ENCODE measurements at places on chromosomes 13 and 19. TPM values are rescaled to one million over a fixed set of nuclear protein-coding genes. Genes with fewer than 3 reads are reported as not detected.
A peak's percentile ranks its signal among the peaks of the same experiment; 100 is the strongest.

GRCh38 chr19:39224910-39225309, 19.9 kb downstream of the IFNL3 start:
- DNase-seq: peak; percentile 18
- H3K4me1 ChIP-seq: no peaks in the 10 kb centered on the region
- no peak overlapping the region for H3K4me3 ChIP-seq
- no peak overlapping the region for H3K27ac ChIP-seq
- no peaks in the 10 kb centered on the region for H3K27me3 ChIP-seq
- H3K36me3 ChIP-seq: no peaks in the 10 kb centered on the region

GRCh38 chr19:4264812-4265211, 14.3 kb upstream of the SHD start:
- no peak overlapping the region for H3K4me3 ChIP-seq
- H3K4me1 ChIP-seq: peaks cover 20% of the 10 kb centered on the region
- peaks cover 22% of the 10 kb centered on the region for H3K36me3 ChIP-seq
- no peaks in the 10 kb centered on the region for H3K27me3 ChIP-seq
- no peak for DNase-seq

DNA sequence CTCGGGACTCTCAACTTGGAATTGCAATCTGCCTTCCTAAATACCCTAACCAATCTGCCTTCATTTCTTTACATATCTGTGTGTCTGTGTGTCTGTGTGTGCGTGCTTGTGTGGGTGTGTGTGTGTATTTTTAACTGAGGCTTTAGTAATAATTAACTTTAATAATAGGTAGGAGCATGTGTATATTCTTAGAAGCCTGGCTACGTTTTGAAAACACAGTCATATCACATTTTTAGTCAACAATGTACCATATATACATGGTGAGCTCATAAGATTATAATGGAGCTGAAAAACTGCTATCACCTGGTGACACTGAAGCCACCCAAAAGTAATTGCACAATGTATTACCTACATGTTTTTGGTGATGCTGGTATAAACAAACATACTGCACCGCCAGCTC, 65.4 kb upstream of the ATXN8OS start:
- DNase-seq: no peak
- H3K4me3 ChIP-seq: no peak overlapping the region
- no peaks in the 10 kb centered on the region for H3K4me1 ChIP-seq
- no peak overlapping the region for H3K27ac ChIP-seq
- no peaks in the 10 kb centered on the region for H3K27me3 ChIP-seq

- peaks cover 3% of the 10 kb centered on the region for H3K27me3 ChIP-seq
- no peaks in the 10 kb centered on the region for H3K36me3 ChIP-seq
- no peak overlapping the region for H3K4me3 ChIP-seq
- H3K4me1 ChIP-seq: no peaks in the 10 kb centered on the region
- H3K27ac ChIP-seq: no peak overlapping the region
Observed at GRCh38 chr13:110379905-110380341, 72.8 kb downstream of the COL4A2 start.

DNA sequence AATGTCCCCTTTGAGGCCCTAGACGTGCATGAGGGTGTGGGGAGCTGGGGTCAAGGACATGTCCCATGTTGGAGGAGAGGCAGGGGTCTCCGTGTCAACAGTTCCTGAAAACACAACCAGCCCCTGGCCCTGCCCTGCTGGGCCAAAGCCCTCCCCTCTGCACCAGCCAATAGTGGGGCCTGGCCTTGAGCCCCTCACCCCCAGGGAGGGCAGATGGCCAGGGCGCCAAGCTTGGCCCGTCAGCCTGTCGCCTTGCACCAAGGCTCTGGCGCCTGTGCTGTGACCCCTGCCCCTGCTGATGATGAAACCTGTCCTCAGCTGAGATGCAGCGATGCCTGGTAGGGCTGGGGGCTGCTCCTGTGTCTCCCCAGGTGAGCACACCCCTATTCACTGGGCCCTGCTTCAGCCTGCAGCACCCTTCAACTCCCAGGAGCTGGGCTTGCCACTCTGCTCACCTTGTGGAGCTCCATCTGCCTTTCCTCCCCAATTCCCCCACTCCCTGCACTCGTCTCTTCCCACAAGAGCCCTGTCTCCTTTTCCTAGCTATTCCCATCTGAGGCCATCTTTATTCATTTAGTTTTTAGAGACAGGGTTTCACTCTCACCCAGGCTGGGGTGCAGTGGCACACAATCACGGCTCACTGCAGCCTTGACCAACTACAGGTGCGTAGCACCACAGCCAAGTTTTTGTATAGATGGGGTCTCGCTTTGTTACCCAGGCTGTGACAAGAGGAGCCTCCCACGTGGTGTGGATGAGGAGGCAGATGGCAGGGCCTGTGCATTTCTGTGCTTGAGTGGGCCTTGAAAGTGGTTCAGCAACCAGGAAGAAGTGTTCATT, 2.1 kb upstream of the HAMP start:
- no peaks in the 10 kb centered on the region for H3K27me3 ChIP-seq
- peaks cover 61% of the 10 kb centered on the region for H3K4me1 ChIP-seq
- H3K27ac ChIP-seq: peak overlapping the region; percentile 77
- H3K4me3 ChIP-seq: no peak overlapping the region

- H3K4me1 ChIP-seq: peaks cover 31% of the 10 kb centered on the region
- H3K4me3 ChIP-seq: peak overlapping the region; percentile 44
- peak overlapping the region; percentile 99 for H3K27ac ChIP-seq
- peaks cover 33% of the 10 kb centered on the region for H3K36me3 ChIP-seq
- DNase-seq: peak; percentile 44
Observed at GRCh38 chr19:4051175-4052101, 15.3 kb downstream of the ZBTB7A start.

DNA sequence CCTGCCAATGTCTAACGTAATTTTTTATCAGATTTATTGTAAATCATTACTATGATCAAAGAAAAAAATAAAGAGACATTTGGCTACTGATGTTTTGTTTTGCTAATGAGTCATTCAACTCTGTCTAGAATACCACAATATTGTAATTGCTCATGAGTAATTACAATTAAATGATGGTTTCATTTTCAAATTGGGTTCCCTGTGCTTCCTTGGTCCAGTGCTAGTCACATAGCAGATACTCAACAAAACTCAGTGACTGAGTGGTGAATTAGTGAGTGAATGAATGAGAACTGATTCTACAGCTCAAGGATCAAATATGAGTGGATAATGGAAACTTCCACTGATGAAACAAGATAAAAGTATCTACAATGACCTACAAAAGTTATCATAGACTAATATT, 304.7 kb downstream of the POU4F1 start:
- H3K4me1 ChIP-seq: no peaks in the 10 kb centered on the region
- H3K27me3 ChIP-seq: no peaks in the 10 kb centered on the region
- H3K27ac ChIP-seq: no peak overlapping the region
- H3K4me3 ChIP-seq: no peak overlapping the region
- DNase-seq: no peak

DNA sequence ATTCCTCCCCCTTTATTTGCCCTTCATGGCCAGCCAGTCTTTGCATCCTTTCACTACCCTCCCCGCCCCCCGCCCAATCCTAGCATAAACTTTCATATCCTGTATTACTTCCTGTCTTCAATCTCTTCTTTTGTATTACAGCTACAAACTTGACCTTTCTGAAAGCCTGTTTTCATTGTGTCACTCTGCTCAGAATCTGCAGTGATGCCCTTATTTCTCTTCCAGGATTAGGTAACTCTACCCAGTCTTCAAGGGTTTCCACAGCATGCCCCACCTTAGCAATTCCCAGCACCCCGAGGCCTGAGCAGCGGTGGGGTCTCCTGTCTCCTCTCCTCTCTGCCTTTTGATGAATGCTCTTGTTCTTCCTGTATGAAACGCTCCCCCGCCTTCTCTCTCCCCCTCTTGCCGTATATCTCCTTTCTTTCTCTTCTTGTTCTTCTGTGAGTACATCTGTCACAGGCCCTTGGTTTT, 145.6 kb downstream of the SHISA2 start:
- H3K27ac ChIP-seq: no peak overlapping the region
- peaks cover 19% of the 10 kb centered on the region for H3K27me3 ChIP-seq
- no peaks in the 10 kb centered on the region for H3K4me1 ChIP-seq

GRCh38 chr19:407511-408440, 1.2 kb downstream of the C2CD4C start:
- no peak overlapping the region for H3K27ac ChIP-seq
- no peaks in the 10 kb centered on the region for H3K4me1 ChIP-seq
- H3K27me3 ChIP-seq: peaks cover 80% of the 10 kb centered on the region
- no peak overlapping the region for H3K4me3 ChIP-seq
- H3K36me3 ChIP-seq: no peaks in the 10 kb centered on the region
- DNase-seq: no peak

MEF2B gene
- 0.44 TPM for total RNA-seq

KIR2DL1 gene
- not detected for total RNA-seq

ZNF492 gene
- total RNA-seq: not detected

PABPC3 gene
- 0.06 TPM for total RNA-seq

ZNF799 gene
- total RNA-seq: 27.0 TPM

KLK15 gene
- not detected for total RNA-seq
